Stimulated activated CD4-positive, alpha-beta T cell treated with anti-CD3 and anti-CD28 coated beads, Interleukin-15, amount 100 ng/mL, for 48 hours (primary cell): ENCODE measurements at places on chromosomes 12 and 14.

DNA sequence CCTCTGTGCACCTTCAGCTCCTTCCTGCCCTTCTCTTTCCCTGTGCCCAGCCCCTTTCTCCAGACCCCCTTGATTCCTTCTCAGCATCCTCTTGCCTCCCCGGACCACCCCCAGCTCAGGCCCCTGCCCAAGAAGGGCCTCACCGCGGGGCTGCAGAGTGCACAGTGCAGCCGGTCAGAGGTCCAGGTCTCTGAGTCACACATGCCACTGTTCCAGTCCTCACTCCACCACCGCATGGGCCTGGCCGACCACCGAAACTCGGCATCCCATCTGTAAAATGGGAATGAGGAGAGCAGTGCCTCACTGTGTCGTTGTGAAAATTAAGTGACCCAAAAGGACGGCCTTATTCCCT is 13.3 kb downstream of the BDKRB1 start:
- DNase-seq: no peak

DNA sequence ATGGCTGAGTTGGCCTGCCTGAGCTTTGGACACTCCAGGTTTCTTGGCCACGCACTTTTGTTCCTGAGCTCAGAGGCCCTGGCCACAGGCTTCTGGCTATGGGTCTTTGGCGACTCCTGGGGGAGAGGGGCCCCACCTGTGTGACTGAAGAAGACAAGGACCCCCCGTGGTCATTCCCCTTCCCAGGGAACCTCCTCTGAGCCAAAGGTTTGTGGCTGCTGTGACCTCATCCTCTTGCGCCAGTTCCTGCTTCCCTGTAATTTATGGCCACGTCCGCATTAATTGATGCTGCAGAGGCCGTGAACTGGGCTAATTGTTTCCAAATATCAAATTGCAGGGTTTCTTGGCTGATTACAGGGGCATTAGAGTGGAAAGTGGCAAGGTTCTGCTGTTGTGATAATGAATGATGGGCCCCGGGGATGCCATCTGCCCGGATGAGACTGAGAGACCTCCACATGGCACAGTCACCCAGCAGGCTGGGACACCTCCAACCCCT is 27.6 kb upstream of the NOS1 start:
- DNase-seq: no peak

DNA sequence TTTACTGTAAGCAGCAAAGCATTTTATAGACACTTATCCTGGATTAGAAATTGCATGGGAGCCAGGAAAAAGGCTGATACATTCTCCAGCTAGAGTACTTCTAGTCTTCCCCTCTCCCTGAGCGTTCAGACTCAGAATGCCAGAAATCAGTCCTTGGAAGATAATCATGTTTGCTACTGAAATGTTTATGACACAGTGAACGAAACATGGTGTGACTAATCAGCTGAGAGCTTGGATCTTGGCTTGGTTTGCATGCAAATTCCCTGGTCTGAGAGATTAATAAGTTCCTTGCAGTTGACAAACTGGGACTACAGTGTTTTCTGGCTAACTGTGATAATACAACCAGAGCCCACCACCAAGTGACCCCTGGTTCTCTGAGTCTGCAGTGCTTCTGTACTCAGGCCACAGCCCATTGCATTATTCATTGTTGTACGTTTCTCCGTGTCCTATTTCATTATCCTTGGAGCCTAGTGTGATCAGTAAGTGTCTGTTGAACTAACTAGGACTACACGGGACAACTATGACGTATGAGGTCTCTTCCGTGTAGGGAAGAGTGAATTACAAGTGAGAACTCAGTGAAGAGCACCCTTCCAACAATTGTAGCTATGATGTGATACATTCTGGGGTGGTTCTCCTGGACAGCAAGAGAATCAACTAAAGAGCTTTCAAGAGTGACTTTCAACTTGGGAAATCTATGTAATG is 34.6 kb upstream of the EVL start:
- no peak for DNase-seq

- no peak for DNase-seq
Measured at GRCh38 chr14:100698666-100699448, 27.8 kb upstream of the DLK1 start.

- DNase-seq: no peak
Measured at GRCh38 chr12:87363497-87364084, 665.6 kb downstream of the C12orf50 start.

- DNase-seq: no peak
Measured at GRCh38 chr12:92641291-92641690, 61.5 kb upstream of the PLEKHG7 start.

GRCh38 chr12:84763107-84763506 is 149.5 kb downstream of the SLC6A15 start:
- no peak for DNase-seq

GRCh38 chr14:94174604-94175010 is 485 bp downstream of the PPP4R4 start:
- no peak for DNase-seq

- no peak for DNase-seq
Measured at GRCh38 chr14:37179896-37180502, 7.6 kb upstream of the SLC25A21 start.

GRCh38 chr12:117743761-117744160 is 225.0 kb downstream of the KSR2 start:
- DNase-seq: no peak

DNA sequence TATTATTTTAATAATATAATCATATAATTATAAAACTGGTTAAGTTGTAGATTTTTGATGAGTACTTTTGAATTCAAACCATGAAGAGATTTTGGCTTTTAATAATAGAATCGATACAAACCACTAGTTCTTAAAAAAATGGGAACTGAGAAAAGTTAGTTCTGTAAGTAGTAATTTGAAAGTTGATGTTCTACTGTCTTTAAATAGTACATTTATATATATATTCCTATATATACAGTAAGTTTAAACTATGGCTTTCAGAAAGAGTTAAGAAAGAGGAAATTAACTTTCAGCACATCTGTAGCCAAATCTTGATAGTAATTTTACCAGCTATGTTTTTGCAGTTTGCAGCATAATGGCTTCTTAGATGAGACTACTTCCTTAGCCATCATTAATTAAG is 7.8 kb downstream of the LRRK2 start:
- no peak for DNase-seq

DNA sequence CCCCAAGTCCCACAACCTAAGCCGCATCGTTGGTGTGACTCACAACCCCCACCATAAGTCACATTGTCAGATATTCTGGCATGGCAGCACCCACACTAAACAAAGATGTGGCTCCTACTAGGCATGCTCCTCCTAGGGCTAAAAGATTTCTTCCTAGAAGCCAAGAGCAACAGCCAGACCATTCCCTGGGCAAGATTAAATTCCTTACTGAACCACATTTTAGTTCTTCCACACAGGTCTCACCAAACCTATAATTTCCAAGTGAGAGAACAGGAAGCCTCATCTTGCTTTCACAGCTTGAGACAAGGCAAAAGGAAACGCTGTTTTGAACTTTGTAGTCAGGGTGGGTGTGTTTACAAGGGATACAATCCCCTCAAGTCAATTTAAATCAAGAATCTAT is 632.8 kb downstream of the DIO2 start:
- DNase-seq: no peak

GRCh38 chr12:98127854-98128253 is 387.5 kb upstream of the TMPO start:
- no peak for DNase-seq

- DNase-seq: no peak
Measured at GRCh38 chr12:5873281-5873919, 71.7 kb downstream of the ANO2 start.

GRCh38 chr12:84198294-84198946 is 714.2 kb downstream of the SLC6A15 start:
- no peak for DNase-seq

GRCh38 chr12:89033062-89033461 is 319.2 kb downstream of the DUSP6 start:
- DNase-seq: no peak

DNA sequence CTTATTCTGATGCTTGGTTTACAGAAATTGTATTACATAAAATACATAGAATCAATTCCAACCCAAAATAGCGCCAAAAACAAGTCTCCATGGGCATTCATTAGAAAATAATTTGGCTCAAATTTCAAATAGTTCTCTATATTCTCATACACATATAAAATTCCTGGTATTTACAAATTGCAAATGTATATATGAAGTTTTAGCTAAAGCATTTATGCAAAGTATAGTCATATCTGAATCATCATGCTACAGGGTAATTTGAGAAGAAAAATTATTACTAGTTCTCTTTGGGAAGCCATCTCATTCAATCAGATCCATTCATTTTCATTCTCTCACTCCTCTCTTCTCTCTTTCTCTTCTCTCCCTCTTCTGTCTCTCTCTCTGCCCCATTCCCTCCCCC is 257.8 kb downstream of the DPF3 start:
- no peak for DNase-seq

DNA sequence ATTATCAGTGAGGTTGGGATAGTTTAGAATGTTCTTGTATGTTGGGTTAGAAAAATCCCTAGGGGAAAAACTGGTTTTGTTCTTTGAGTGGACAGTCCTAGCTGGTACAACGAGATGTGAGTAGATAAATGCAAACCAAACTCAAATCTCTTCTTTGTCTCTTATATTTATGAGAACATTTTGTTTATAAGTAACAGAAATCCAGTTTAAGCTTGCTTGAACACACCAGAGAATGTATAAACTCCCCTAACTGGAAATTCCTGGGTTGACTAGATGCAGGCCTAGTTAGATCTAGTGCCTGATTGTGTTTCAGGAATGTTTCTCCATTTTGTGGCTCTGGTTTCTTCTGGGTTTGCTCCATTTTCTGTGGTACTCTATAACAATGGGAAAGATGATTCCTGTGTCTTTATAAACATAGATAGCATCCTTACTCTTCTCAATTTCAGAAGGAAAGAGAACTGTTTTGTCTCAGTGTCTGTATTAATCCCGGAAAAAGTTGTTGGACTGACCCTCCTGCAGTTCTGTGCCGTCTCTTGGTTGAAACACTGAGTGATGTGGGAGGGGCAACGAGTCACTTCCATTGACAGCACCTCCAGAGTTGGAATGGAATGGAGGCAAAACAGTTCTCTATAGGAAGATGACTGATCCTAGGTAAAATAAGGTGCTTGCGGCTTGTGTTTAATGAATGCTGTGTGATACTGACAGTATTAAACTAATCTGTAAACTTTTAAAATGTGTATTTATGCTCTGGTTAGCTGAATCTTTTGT is 244.8 kb downstream of the TMTC2 start:
- no peak for DNase-seq

GRCh38 chr12:69258655-69259054 is 19.3 kb downstream of the CPSF6 start:
- DNase-seq: no peak

GRCh38 chr12:75892731-75893408 is 138.7 kb downstream of the PHLDA1 start:
- DNase-seq: no peak

DNA sequence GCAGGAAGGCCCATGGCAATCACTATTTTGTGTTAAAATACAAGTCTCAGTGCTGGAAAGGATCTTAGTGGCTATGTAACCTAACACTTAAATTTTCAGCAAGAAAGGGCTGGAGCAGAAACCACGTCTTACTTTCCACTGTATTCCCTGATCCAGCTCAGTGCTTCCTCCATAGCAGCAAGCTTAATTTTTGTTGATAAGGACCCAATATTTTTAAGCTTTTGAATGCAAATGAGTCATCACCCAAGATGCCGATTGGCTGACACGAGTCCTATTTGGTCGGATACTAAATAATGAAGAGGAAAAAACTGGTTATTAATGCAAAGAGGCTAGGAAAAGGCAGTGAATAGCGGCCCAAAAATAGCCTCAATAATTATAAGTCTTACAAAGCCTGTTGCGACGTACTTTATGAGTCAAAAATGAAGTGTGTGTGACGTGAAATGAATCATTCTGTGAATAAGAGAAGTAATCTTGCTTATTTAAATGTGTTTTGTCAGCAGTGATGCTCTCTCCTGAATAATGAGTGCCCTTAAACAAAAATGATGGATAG is 46.9 kb upstream of the IGF1 start:
- no peak for DNase-seq

DNA sequence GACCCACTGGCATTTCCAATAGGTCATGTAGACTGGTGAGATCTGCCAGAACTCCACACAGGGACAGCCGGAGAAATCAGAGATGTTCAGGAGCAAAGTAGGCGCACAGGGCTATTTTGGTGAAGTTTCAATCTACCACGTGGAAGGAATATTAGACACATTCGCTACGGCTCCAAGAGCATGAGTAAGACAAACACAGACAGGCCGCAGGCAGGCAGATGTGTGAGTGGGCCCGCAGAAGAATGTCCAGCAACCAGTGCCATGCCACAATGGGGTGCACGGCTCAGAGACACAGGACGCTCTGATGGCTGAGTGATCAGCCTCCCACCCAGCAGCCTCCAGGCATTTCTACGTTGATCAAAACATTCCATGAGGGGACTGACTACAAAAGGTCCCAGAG is 10.4 kb downstream of the SLC15A4 start:
- no peak for DNase-seq

GRCh38 chr14:67167420-67168109 is 21.7 kb upstream of the GARIN2 start:
- DNase-seq: no peak

- no peak for DNase-seq
Measured at GRCh38 chr14:101947577-101947903, 16.8 kb upstream of the DYNC1H1 start.

DNA sequence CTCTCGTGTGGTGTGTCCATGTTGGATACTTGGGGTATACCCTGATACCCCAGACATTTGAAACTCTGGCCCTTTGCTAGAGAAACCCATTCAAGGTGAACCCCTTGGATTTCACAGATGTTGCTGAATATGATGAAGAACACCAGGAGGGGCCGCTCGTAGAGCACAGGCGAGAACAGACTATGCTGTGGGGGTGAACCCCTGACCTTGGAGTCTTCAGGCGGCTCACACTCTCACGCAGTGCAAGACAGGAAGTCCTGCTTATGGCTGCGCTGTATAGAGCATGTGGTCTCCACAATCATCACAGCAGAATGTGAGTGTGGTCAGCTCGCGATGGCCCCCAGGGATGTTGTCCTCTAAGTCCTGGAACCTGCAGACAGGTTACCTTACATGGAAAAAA is 60.4 kb downstream of the SLC15A4 start:
- DNase-seq: no peak

GRCh38 chr14:30322819-30323218 is 236.1 kb upstream of the G2E3 start:
- no peak for DNase-seq
